Mesothelial cell of epicardium (in vitro differentiated cells): ENCODE measurements at places on chromosomes 3 and 15. TPM values are rescaled to one million over a fixed set of nuclear protein-coding genes. Genes with fewer than 3 reads are reported as not detected.

GRCh38 chr3:111311709-111312235 lies 230.2 kb upstream of the CD96 start:
- H3K36me3 ChIP-seq, result no peaks in the 10 kb centered on the region
- H3K4me1 ChIP-seq, result peaks cover 24% of the 10 kb centered on the region
- no peak overlapping the region for H3K27ac ChIP-seq
- DNase-seq, result no peak
- no peaks in the 10 kb centered on the region for H3K27me3 ChIP-seq
- no peak overlapping the region for H3K4me3 ChIP-seq

DNA sequence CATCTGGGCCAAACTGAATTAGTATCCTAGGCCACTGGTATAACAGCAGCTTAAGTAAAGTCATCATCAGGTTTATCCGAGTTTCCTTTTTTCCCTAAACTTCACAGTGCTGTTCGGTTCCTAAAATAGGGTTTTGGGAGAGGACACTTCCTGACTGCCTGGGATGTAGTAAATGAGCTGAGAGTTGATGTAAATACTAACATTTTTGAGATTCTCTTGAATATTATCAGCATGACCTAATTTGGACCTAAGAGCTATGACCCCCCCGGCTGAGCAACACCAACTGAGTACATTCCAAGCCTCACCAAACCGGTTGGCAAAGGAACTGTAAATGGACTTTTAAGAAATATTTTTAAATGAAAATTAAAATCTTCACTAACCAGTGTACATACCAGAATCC lies 78.8 kb downstream of the IL5RA start:
- H3K36me3 ChIP-seq, result peaks cover 1% of the 10 kb centered on the region
- no peak overlapping the region for H3K4me3 ChIP-seq
- peaks cover 32% of the 10 kb centered on the region for H3K4me1 ChIP-seq
- no peaks in the 10 kb centered on the region for H3K27me3 ChIP-seq

GRCh38 chr3:160601288-160601687 lies 35.9 kb upstream of the KPNA4 start:
- no peak overlapping the region for H3K4me3 ChIP-seq
- H3K27ac ChIP-seq, result no peak overlapping the region
- no peak for DNase-seq
- H3K27me3 ChIP-seq, result peaks cover 11% of the 10 kb centered on the region
- H3K36me3 ChIP-seq, result no peaks in the 10 kb centered on the region

- H3K4me3 ChIP-seq, result no peak overlapping the region
- peak overlapping the region; percentile 26 for H3K27ac ChIP-seq
- DNase-seq, result no peak
- H3K4me1 ChIP-seq, result peaks cover 6% of the 10 kb centered on the region
- H3K27me3 ChIP-seq, result no peaks in the 10 kb centered on the region
Measured at GRCh38 chr3:125186261-125186787, 26.2 kb downstream of the SLC12A8 start.

DNA sequence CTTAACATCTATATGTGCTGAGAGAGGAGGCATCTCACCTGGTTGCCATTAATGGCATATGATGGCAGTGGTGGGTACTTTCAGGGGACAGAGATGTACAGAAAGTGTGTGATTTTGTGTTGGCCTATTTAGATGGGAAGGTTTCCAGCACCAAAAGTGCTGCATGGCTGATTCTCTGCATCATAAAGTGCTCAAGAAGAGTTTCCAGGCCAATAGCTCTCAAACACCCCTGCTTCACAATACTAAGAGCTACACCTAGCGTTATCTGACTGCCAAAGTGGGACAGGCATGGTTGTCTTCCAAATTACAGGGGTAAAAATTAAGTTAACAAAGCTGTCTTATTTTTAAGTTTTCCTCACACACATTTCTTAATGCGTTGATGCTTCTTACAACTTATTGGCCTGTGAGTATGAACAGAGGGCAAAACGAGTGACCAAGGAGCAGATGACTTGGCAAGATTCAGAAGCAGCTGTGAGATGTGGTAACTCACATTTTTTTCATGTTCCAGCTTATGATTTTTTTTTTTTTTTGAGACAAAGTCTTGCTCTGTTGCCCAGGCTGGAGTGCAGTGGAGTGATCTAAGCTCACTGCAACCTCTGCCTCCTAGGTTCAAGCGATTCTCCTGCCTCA lies 41.4 kb upstream of the VEPH1 start:
- H3K27me3 ChIP-seq, result peaks cover 56% of the 10 kb centered on the region
- H3K36me3 ChIP-seq, result no peaks in the 10 kb centered on the region
- no peak for DNase-seq
- no peak overlapping the region for H3K27ac ChIP-seq

DNA sequence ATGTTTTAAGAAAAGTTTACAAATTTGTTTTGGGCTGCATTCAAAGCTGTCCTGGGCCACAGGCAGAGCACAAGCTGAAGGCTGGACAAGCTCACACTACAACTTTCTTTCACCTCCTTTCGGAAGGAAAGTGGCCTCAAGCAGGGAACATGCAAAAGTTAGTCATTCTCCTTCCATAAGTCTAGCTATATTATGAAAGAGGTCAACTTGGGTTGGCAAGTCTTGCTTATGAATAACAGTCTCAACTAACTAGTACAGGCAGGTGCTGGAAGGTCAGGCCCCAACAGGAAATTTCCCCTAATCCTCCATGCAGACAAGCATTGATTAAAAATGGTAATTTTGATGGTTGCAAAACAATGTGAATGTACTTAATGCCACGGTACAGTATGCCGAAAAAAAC lies 69.4 kb downstream of the OSBPL10 start:
- no peaks in the 10 kb centered on the region for H3K36me3 ChIP-seq
- no peak overlapping the region for H3K4me3 ChIP-seq
- no peak overlapping the region for H3K27ac ChIP-seq
- peaks cover 5% of the 10 kb centered on the region for H3K4me1 ChIP-seq

DNA sequence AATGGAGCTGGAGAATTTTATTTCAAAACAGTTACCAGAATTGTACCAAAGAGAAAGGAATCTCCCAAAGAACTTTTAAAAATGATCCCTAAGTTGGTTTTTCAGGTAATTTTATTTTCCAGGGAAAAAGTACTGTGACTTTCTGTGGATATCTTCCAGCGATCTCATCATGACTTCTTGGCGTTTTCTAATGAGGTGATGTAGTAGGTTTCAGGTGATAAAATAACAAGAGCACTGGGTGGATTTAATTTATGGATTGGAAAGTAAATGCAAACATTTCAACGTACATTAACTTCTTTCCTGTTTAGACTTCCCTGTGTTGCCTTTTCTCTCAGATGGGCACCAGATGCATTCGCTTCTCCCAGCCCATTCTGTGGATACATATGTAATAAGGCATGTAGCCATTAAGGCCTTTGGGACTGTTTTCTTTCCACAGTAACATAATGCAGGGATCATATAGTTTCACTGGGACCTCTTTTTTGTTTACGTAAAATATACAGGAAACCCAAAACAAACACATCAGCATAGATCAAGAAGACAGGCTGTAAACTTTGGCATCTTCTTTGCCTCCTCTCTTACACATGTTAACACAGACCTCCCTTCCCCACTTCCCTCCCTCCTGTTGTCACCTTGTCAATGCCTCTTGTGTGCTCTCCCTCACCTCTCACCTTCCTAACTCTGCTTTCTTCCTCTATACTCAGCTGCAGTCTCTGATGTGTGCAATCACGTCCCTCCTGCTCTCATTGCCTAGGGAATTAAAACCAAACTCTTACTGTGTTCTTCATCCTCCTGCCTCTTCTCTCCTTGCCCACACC lies 13.0 kb downstream of the PHLDB2 start:
- no peaks in the 10 kb centered on the region for H3K36me3 ChIP-seq
- H3K27ac ChIP-seq, result peak overlapping the region; percentile 78
- peaks cover 36% of the 10 kb centered on the region for H3K4me1 ChIP-seq

DNA sequence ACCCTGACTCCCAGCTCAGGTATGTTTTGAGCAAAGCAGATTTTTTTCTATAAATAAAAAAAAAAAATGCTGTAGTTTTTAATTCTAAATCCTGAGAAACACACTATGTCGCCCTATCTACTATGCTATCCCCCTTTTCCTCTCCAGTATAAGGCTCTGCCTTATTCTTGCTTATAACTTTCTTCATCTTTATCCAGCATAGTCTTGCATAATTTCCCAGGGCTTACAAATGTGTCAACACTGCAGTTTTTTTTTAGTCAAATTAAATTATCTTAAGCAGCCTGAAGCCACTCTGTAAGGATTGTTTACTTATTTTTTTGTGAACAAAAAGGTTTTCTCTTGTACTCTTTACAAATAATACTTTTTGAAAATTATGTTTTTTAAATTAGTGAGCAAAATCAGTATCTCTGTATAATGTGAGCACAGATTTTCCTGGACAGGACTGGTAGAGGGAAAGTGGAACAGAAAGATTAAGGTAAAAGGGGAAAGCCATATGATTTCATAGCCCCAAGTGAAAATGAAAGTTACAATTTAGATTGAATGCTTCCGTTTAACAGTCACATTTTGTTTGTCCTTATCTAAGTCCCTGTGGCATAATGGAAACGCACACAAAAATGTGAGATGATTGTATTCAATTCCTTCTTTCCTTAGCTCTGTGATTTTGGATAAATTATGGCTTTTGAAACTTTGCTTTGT lies 5.6 kb upstream of the PYDC2 start:
- no peaks in the 10 kb centered on the region for H3K4me1 ChIP-seq
- H3K27me3 ChIP-seq, result peaks cover 7% of the 10 kb centered on the region
- no peak overlapping the region for H3K4me3 ChIP-seq
- no peak overlapping the region for H3K27ac ChIP-seq

DNA sequence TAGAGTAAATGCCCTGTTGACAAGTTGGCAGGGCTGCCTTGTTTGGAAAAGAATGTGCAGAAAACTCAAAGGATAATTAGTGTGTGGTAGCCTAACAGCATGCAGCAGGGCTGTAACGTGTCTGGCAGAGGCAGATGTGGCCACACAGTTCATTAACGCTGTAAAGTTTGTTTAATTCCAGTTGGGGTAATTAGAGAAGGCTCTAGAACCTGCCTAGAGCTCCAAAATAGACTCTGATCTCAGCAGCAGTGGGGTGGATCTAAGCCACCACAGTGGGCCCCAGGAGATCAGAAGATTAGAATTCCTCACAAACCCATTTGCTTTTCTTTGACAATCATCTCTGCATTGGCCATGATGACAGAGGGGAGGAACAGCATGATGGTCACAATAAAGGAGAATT lies 65.1 kb upstream of the LEKR1 start:
- H3K36me3 ChIP-seq, result no peaks in the 10 kb centered on the region
- H3K4me1 ChIP-seq, result peaks cover 14% of the 10 kb centered on the region
- H3K27me3 ChIP-seq, result no peaks in the 10 kb centered on the region
- no peak for DNase-seq
- no peak overlapping the region for H3K4me3 ChIP-seq

GRCh38 chr3:45064512-45065372 lies 38.6 kb downstream of the CLEC3B start:
- peaks cover 2% of the 10 kb centered on the region for H3K4me1 ChIP-seq
- no peak for DNase-seq
- H3K27me3 ChIP-seq, result no peaks in the 10 kb centered on the region
- no peaks in the 10 kb centered on the region for H3K36me3 ChIP-seq
- no peak overlapping the region for H3K27ac ChIP-seq
- H3K4me3 ChIP-seq, result no peak overlapping the region

GRCh38 chr3:101677436-101678286 lies 729 bp upstream of the ZBTB11 start:
- H3K4me1 ChIP-seq, result peaks cover 25% of the 10 kb centered on the region
- H3K36me3 ChIP-seq, result peaks cover 20% of the 10 kb centered on the region
- H3K4me3 ChIP-seq, result peak overlapping the region; percentile 95
- no peak for DNase-seq

- H3K36me3 ChIP-seq, result no peaks in the 10 kb centered on the region
- DNase-seq, result peak; percentile 65
- peak overlapping the region; percentile 78 for H3K27ac ChIP-seq
- peaks cover 32% of the 10 kb centered on the region for H3K4me1 ChIP-seq
- peak overlapping the region; percentile 3 for H3K4me3 ChIP-seq
Measured at GRCh38 chr3:36965440-36965839, 20.6 kb upstream of the TRANK1 start.

DNA sequence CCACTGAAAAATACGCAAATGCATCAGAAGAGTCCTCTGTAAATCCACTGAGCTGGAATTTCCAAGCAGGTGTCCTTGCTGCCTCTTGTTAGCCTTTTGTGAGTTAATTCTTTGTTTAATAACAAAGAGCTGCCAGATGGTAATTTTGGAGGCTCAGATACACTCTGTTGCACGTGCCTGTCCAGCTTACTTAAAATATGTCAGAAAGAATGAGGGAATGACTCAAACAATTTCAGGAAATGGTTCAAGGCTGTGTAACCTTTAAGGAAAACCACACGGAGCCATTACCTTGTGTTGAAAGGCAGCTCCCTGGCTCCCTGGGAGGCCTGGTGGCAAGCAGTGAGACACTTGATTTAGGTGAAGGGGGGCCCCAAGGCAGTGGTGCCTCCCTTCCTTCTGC lies 302.2 kb upstream of the CTDSPL start:
- no peaks in the 10 kb centered on the region for H3K36me3 ChIP-seq
- H3K4me1 ChIP-seq, result peaks cover 19% of the 10 kb centered on the region
- H3K4me3 ChIP-seq, result no peak overlapping the region
- no peak for DNase-seq

GRCh38 chr3:185779461-185779860 lies 45.4 kb downstream of the IGF2BP2 start:
- peaks cover 35% of the 10 kb centered on the region for H3K4me1 ChIP-seq
- H3K27ac ChIP-seq, result peak overlapping the region; percentile 16
- no peak for DNase-seq
- no peak overlapping the region for H3K4me3 ChIP-seq
- peaks cover 10% of the 10 kb centered on the region for H3K36me3 ChIP-seq

- peak overlapping the region; percentile 79 for H3K27ac ChIP-seq
- H3K4me3 ChIP-seq, result no peak overlapping the region
- H3K4me1 ChIP-seq, result peaks cover 43% of the 10 kb centered on the region
- peaks cover 3% of the 10 kb centered on the region for H3K27me3 ChIP-seq
- peaks cover 5% of the 10 kb centered on the region for H3K36me3 ChIP-seq
Measured at GRCh38 chr3:36941162-36941561, 3.7 kb downstream of the TRANK1 start.

GRCh38 chr15:69088300-69088965 lies 72.0 kb upstream of the GLCE start:
- no peaks in the 10 kb centered on the region for H3K36me3 ChIP-seq
- H3K27ac ChIP-seq, result no peak overlapping the region
- DNase-seq, result no peak
- H3K4me3 ChIP-seq, result no peak overlapping the region

DNA sequence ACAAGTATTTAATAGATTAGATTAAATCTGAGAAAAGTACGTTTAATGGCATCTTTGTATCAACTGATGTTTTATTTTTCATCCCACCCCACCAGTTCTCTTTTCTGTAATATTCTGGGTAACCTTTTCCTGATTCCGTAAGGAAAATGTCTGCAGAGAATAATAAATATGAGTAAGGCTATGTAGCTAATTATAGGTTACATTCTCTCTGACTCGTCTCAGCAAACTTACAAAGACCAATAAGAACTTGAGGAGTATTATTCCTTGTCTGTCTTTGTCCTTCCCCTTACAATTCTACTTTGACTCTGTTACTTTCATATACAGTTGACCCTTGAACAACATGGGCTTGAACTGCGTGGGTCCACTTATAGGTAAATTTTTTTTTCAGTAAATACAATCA lies 12.1 kb downstream of the SNAP23 start:
- no peak overlapping the region for H3K4me3 ChIP-seq
- no peaks in the 10 kb centered on the region for H3K36me3 ChIP-seq
- peak overlapping the region; percentile 80 for H3K27ac ChIP-seq
- DNase-seq, result no peak
- no peaks in the 10 kb centered on the region for H3K27me3 ChIP-seq

GRCh38 chr15:63758341-63758740 lies 75.4 kb downstream of the HERC1 start:
- no peak for DNase-seq
- no peak overlapping the region for H3K4me3 ChIP-seq
- peaks cover 4% of the 10 kb centered on the region for H3K4me1 ChIP-seq
- H3K27ac ChIP-seq, result no peak overlapping the region

CCR1 gene
- total RNA-seq, result not detected in 3 replicates

GRAMD1C gene
- 7.5 to 8.0 TPM (median 7.7 TPM) in 3 replicates for total RNA-seq

CACNA1D gene
- 1.4 to 2.8 TPM (median 1.8 TPM) in 3 replicates for total RNA-seq

C3orf85 gene
- total RNA-seq, result not detected in 3 replicates

PEX5L gene
- total RNA-seq, result 0.04 to 0.32 TPM (median 0.20 TPM) in 3 replicates

RPL39L gene
- 12.1 to 14.5 TPM (median 13.4 TPM) in 3 replicates for total RNA-seq

SHC4 gene
- 0.58 to 0.90 TPM (median 0.64 TPM) in 3 replicates for total RNA-seq

DGKG gene
- total RNA-seq, result 0.04 to 0.38 TPM (median 0.16 TPM) in 3 replicates

ADCY5 gene
- total RNA-seq, result 6.8 to 8.4 TPM (median 7.2 TPM) in 3 replicates
